ENCODE measurements at places on chromosomes 3 and 15.

DNA sequence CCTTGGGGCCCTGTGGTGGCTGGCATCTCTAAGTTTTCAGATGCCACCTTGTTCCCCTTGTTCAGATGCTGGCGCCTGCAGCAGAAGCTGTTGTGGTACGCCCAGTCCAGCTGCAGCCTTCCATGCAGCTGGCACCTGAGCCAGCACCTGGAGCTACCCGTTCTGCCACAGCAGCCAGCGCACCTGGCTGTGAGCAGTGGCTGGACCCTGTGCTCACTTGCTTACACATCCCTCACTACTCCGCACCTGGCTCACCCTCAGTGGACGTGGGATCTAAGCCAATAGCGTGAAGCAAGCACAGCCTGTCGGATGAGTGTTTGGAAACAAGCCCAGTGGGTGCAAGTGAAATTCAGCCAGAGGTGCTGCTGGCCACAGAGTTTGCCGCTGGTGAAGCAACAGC lies 607.5 kb upstream of the BCHE start:
- no peak for DNase-seq

DNA sequence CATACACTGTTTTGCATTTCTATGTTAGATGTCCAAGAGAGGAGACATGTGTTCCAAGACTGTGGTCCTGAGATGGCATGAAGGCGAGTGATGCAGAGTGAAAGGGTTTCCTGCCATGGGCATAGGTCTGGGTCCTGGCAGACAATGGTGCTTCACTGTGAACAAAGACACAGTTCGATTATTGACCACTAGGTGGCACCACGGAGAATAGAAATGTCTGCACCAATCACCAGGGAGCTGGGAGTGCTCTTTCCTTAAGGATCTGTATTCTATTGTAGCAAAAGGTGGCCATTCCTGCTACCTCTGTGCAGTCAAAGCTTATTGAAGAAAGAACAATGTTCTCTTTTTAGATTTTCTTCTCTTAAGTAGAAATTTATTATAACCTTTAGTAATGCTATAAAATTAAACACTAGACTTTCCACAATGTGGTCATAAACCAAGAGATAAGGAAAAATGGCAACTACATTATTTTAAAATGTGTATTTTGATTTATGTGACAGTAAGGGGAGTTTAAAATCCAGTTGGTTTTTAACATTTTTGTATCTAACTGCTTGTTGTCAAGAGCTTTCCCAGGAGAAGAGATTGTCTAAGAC lies 88.7 kb downstream of the GABRG3 start:
- no peak for DNase-seq

- DNase-seq = no peak
Measured at GRCh38 chr3:177745607-177746005, 548.3 kb upstream of the TBL1XR1 start.

DNA sequence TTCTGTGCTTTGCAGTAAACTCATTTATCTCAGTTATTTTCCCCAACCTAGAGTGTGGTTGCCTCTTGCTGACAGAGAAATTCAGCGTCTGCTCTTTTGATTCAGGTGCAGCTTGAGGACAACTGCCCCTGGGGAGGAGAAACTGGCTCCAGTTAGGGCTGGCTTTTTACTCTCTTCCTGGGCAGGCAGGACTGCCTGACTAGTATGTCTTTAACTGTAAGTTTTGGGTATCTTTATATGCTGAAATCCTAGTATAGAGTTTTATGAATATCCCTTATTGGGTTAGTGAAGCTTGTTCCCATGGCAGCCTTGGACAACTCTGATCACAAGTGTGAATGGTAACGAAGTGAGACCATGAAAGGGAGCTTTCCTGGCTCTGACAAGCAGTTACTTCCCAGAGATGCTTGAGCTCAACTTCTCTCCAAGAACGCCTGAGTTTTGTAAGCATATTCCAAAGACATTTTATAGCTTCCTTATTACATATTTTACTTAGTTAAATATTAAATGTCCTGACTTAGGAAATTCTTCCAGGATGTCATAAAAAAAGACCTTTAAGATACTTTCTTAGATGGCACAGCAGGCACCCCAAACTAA lies 27.1 kb downstream of the CCNB2 start:
- DNase-seq = no peak

GRCh38 chr15:23924686-23925085 lies 237.6 kb upstream of the NDN start:
- no peak for DNase-seq

GRCh38 chr15:61387675-61388074 lies 158.6 kb upstream of the RORA start:
- no peak for DNase-seq

DNA sequence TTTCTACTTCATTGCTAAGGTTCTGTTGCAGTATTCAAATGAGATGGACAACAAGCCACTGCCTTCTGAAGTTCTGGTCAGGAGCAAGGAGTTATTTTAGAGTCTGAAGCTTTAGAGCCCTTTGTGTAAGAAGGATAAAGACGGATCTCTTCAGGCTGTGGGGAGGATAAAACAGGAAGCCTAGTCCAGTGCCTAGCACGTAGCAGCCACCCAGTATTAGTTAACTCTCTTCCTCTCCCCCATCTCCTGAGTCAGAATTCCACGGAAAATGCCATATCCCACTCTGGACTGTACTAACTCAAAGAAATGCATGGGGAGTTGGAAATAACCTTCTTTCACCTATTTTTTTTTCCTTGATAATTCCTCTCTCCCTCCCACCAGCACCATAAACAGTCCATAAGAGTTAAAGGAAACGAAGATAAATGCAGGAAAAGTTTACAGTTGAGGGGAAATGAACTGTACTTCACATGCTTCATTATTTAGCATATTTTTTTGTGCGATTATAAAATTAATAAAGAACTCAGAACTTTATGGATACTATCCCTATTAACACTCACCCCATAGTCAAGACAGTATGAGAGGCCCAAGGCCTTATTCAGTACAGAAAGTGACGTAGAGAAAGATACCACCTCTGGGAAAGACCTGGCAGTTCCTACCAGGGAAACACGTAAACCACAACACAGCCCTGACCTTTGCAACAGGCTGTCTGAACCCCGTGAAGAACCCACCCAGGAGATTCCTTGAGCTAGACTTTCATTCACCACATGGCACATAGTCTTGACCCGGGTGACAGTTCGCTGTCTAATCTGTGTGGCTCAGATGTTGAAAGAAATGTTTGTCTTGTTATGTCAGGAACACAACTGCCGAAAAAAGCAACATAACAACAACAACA lies 9.2 kb downstream of the IGF2BP2 start:
- no peak for DNase-seq

DNA sequence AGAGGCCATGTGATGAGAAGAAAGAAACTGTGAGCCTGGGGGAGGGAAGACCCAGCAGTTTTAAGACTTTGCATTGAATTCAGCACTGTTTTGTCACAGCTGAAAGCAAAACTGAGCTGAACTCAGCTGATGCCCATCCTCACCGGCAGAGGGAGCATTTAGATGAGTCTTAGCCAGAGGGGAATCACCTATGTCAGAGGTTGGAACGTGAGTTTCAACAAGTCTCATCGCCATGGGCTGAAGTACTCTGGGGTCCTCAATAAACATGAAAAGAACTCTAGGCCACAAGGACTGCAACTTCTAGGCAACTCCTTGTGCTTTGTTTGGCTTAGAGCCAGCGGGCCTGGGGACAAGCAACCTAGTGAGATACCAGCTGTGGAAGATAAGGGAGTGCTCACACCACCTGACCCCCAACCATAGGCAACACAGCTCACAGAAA lies 324.5 kb downstream of the TBL1XR1 start:
- peak; percentile 11 for DNase-seq

- DNase-seq = no peak
Measured at GRCh38 chr3:66748175-66748876, 247.5 kb upstream of the LRIG1 start.

DNA sequence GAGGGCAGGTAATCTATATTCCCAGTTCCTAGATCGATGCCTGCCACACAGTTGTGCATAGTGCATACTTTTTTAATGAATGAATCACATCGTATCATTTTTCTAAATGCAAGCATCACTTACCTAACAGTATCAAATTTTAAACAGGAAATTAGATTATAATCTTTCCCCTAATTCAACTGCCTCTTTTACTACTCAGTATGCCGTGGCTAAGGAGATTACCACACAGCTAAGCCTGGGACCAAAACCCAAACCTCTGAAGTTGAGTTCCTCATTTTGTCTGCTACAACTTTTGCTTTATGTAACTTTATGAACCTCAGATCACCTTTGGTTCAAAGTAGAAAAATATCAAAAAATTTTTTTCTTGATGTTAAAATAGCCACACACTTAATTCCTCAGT lies 53.2 kb upstream of the FNDC3B start:
- no peak for DNase-seq

- no peak for DNase-seq
Measured at GRCh38 chr3:18681818-18682345, 256.7 kb upstream of the SATB1 start.

- no peak for DNase-seq
Measured at GRCh38 chr3:125684199-125684598, 88.9 kb upstream of the OSBPL11 start.

DNA sequence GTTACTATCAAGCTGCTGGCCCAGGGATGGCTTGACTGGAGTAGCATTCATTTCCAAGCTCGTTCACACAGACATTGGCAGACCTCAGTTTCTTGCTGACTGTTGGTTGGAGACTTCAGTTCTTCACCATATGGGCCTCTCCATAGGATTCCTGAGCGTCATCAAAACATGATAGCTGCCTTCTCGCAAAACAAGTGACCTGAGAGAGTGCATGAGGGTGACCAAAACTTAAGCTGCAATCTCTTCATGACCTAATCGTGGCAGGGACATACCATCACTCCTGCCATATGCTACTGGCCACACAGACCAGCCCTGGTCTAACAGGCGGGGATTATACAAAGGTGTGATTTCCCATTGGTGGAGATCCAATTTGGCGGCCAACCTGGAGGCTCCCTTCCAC lies 46.0 kb upstream of the C3orf22 start:
- no peak for DNase-seq

DNA sequence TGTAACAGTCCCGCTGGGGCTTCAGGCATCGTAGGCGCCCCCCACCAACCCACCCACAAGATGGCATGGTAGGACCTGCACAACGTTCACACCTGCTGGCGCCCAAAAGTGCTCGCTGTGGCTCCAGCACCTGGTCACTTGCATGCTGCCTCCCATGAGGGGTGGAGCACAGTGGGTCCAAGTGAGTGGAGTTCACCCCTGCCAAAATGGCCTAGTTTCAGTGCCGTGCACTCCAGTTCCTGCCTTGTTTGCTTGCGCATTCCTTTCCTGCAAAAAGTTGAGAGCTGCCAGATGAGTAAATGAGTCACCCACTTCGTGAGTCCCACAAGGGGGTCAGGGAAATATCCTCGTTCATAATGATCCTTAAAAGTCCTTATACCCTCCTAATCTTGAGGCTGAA lies 788.7 kb upstream of the DPPA4 start:
- DNase-seq = no peak
